AML-193 (cell line): ENCODE measurements at places on chromosomes 5 and 9.

DNA sequence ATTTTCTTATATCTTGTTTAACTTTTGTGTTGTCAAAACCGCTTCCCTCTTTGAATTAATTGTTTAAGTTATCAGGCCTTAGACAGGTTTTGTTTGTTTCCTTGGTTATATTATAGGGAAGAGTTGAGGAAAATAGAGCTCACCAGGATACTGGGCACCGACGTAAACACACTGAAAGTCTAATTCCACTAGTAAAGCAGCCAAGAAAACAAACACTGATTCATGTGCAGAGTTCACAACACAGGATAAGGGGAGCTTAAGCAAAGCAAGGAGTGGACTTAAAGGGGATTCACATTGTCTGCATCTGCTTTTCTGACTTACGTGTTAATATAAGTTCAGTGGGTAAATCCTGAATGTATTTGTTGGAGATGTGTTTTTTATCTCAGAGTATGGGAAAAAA is 139.0 kb upstream of the CDH6 start:
- DNase-seq, result no peak

DNA sequence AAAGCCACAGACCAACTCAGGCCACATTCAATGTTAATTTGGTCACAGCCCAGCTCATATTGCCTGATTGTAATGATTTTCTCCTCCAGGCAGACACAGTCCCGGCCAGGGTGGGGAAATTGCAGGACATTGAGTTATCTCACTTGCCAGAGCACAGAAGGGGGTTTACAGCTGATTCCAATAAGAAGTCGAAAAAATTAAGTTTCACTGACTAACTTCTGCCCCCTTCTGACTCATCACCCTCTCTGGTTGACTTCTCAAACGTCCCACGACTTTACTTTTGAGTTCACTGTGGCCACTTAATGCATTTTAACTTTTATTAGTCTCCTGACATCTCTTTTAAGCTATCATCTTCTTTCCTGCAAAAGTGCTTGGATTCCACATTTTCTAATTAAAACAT is 321.4 kb upstream of the WWC1 start:
- DNase-seq, result no peak

DNA sequence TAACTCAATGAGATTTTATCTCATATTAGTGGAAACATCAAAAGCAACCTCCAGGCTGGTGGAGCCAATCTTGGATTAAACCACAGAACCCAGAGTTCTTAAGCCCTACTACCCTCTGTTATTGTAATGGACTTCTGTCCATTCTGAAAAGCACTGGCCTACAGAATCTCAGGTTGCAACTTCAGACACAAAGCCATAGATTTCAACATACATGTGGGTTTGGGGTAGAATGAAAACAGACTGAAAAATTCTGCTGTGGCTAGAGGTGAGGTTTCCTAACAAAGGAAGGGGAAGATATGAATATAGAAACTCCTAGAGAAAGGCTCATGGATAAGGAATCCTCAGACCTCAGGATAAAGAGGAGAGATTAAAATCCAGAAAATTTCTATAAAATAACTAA is 569.8 kb upstream of the RIOK2 start:
- DNase-seq, result no peak

DNA sequence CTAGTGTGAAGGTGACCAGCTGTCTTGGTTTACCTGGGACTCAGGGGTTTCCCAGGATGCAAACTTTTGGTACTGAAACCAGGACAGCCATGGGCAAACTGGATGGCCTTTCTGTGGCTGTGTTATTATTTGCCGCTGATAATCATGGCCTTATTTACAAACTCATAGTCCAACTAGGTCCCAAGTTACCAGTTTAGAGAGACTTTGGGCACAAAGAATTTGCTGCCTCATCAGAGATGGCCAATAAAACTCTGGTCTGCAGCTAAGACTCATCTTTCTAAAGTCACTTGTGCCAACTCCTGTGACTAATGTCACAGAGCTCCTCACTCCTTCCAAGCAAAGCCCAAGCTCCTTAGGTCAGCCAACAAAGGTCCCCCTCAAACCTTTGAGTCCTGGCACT is 47.5 kb upstream of the PLPP6 start:
- DNase-seq, result no peak

DNA sequence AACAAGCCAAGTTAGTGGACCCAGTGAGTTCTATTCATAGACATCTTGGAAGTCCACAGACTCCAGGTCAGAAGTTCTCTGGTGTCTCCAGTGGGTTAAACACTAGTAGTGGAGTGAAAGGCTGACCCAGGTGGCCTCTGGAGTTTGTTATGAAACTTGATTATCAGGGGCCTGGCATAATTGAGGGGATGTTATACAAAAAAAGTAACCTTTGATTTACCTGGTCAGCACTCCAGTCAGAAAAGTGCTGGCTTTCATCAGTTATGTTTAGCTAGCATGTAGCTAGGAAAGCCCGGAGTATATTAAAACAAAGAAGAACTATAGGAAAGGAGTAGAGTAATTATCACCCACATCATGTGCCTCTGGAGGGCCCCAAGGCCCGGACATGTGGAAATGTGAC is 171.1 kb downstream of the CD180 start:
- DNase-seq, result no peak

GRCh38 chr9:114680259-114681001 is 1.6 kb downstream of the TEX48 start:
- DNase-seq, result no peak

GRCh38 chr5:56527174-56527573 is 288.2 kb upstream of the MAP3K1 start:
- DNase-seq, result no peak

GRCh38 chr9:7342229-7342628 is 457.3 kb downstream of the DMAC1 start:
- DNase-seq, result no peak

- no peak for DNase-seq
Measured at GRCh38 chr5:72612810-72613209, 105.6 kb upstream of the ZNF366 start.

- DNase-seq, result no peak
Measured at GRCh38 chr5:132296412-132297016, 2.3 kb downstream of the SLC22A4 start.

- peak; percentile 58 for DNase-seq
Measured at GRCh38 chr5:130109152-130109551, 204.9 kb downstream of the CHSY3 start.

DNA sequence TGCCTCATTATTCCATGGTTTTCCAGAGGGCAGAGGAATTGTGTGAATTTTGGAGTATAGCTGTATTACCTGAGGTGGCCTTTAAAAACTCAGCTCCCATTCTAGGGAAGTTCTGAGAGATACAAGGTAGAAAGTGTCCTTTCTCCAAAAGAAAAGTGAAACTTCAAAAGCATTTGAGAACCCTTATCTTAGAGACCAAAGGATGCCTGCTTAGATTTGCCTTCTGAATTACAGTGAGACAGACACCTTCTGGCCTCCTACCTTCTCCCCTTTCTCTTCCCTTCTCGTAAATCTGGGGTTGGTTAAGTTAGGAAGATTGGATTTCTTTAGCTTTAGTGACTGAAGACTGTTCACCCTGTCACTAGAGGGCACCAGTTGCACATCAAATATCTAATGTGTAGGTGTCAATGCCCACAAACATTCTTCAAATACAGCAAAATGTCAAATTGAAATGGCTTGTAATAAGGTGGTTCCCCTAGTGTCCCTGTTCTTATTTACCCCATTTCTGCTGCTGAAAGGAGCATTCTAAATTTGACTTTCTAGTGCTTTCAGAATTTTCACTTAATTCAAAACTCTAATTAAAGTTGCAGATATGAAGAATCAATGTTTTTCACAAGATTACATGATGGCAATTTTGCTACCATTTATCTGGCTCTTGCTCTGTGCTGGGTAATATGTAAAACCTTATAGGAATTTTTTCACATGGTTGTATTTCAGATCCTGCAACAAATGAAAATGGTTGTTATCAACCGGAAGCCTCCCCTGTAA is 46.7 kb downstream of the PRRC1 start:
- peak; percentile 70 for DNase-seq

DNA sequence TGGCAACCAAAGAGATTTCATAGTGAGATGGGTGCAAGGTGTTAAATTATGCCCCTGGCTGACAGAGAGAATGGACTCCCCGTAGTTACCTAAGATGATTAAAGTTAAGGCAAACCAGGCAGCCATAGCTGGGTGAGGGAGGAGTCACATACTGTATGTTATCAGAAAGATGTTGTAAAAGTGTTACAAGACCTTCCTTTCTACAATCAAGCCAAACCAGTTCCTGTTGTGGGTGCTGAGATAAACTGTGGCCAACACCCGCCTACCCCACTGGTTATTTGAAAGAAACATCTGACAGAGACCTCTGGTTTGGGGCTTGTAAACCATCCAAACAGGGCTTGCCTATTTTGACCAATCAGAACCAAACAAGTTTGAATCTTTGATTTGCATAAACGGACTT is 684.7 kb upstream of the NUDT12 start:
- no peak for DNase-seq

- no peak for DNase-seq
Measured at GRCh38 chr9:19372567-19372966, 7.5 kb downstream of the RPS6 start.

DNA sequence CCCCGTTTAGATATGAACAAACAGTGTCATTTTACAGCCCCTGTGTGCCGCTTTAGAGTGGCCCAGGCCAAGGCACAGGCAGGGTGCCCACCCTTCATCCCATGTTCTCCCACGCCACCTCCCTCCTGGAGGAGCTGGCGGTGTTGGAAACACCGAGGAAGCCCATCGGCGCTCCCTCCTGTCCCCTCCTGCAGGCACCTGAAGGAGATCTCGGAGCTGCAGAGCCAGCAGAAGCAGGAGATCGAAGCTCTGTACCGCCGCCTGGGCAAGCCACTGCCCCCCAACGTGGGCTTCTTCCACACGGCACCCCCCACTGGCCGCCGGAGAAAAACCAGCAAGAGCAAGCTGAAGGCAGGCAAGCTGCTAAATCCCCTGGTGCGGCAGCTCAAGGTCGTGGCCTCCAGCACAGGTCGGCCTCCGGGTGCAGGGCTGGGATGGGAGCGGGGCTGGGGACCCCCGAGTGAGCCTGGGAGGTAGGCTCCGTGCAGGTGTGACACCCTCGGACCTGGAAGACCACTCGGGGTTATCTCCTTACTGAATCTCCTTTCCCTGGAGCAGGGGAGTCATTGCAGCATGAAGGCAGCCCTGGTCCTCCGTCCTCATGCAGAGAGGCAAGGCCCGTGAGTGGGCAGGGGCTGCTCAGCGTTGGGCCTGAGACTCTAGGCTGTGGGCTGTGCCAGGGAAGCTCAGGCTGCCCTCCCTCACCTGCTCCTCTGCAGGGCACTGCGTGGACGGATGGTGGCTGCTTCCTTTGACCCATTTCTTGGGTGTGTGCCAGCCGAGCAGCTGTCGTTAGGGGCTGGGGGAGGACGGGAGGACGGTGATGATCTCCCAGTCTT is 113.9 kb downstream of the WNK2 start:
- DNase-seq, result no peak

GRCh38 chr5:3741374-3741770 is 145.7 kb downstream of the IRX1 start:
- no peak for DNase-seq

- no peak for DNase-seq
Measured at GRCh38 chr5:10577371-10578292, 13.8 kb downstream of the ANKRD33B start.

DNA sequence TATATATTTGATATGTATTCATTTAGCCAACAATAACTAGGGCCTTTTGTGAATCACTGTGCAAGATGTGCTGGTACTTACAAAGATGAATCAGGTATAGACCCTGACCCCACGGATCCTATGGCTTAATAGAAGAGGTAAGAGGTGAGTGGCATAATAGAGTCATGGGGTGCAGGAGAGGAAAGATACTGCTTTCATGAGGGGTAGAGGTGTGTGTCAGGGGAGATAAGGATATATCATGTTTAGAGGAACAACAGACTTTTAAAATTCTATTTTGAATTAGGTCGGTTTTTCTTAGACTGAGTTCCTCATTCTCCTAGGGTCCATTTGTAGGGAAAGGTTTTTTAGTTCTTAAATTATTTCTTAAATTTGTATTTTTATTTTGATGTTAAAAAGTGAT is 27.8 kb downstream of the ZCCHC7 start:
- no peak for DNase-seq

- peak; percentile 76 for DNase-seq
Measured at GRCh38 chr9:75001719-75002421, 26.2 kb downstream of the CARNMT1 start.

- DNase-seq, result no peak
Measured at GRCh38 chr5:102853680-102854079, 98.6 kb downstream of the PAM start.

DNA sequence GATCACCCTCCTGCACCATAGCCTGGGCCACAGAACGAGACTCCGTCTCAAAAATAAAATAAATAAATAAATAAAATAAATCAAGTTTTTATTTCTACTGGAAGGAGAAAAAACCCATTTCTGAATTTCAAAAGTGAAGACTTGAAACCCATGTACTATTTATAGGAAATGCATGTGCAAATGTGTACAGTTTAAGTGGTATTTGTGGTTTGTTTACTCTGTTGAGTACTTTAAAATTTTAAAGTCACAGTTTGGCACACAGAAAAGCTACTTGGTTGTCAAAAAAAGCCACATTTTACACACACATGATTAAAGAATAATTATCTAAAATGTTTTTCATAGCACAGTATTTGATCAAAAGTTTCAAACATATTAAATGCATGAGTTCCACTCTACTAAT is 43.6 kb downstream of the NR3C1 start:
- DNase-seq, result no peak

- no peak for DNase-seq
Measured at GRCh38 chr5:171595401-171595800, 176.0 kb downstream of the FGF18 start.

DNA sequence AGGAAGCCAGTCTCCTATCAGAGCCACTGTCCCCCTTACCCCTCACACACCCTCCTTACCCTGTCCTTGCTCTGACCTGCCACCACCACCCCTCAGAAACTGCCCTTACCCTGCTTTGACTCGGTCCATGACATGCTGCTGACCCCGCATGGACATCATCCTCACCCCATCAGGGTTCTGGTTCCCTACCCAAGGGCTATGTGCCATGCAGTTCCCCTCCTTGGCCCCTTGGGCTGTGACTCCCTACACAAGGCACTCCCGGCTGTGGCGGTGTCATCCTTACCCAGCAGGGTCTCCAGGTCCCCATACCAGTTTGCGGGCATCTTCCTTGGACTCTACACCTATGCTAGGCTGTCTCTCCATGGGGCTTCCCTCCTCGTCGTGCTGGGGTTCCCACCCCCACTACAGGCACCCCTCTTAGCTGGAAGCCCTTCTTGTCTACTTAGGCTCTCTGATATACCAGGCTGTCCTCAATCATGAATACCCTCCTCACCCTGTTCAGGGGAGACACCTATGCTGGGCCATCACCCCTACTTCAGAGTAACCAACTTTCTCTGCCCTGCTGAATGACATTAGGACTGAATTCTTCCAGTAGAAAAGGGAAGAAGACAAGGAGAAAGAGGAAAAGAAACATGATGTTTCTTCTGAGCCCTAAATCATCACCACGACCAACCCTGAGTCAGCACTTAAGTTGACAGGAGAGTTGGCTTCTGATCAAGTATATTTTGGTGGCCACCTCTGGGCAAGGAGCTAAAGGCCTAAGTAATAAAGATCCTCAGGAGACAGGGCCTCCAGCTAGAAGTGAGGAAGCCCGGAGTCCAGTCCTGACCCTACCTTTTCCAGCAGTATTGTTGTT is 115.2 kb downstream of the GCNT1 start:
- DNase-seq, result peak; percentile 20

DNA sequence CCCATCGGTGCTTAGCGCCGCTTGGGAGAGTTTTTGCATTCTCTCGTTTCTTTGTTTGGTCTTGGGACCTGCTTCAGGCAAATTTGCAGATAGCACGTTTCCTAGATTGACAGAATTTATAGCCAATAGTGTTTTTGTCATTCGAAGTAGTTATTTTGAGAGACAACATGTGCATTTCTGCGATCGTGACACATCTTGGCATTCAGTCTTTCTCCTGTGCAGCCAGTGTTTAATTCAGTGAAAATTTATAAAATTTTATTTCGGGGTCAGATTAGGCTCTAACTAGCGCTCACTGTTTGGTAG is 830 bp downstream of the PRRC1 start:
- DNase-seq, result peak; percentile 26
